Progenitor cell of endocrine pancreas (in vitro differentiated cells): ENCODE measurements at places on chromosomes 5 and 9.

GRCh38 chr9:93651521-93651950, 75.2 kb downstream of the PHF2 start:
- no peak for DNase-seq

- no peak for DNase-seq
Measured at GRCh38 chr9:135291165-135291564, 188.4 kb upstream of the PPP1R26 start.

DNA sequence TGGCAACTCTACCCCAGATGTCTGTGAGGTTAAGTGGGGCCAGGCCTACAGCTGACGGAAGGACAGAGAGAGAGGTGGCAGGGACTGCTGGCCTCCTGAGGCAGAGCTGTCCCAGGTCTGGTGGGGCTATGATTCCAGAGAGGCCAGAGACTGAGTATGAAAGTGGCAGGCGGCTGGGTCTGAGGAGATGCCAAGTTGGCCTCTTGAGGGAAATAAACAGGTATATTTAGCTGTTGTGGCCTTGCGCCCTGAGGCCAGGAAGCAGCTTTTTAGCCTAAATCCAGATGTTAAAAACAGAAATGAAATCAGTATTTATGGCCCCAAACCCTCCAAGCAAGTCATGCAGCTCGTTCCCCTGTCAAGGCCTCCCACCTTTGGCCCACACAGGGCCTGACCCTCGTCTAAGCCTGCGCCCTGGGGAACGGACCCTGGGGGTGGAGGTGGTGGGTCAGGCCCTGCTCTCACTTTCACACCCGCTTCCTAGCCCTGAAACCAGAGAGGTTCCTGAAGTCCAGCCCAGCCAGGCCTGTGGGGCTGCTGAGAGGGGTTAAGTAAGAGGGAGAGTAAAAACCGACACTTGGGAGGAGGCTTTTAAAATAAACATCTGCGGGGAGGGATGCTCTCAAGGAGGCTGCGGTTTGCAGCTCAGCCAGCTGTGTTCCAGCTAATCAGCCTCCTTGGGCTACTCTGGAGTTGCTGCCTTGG, 18.7 kb downstream of the PCDHGC5 start:
- no peak for DNase-seq

DNA sequence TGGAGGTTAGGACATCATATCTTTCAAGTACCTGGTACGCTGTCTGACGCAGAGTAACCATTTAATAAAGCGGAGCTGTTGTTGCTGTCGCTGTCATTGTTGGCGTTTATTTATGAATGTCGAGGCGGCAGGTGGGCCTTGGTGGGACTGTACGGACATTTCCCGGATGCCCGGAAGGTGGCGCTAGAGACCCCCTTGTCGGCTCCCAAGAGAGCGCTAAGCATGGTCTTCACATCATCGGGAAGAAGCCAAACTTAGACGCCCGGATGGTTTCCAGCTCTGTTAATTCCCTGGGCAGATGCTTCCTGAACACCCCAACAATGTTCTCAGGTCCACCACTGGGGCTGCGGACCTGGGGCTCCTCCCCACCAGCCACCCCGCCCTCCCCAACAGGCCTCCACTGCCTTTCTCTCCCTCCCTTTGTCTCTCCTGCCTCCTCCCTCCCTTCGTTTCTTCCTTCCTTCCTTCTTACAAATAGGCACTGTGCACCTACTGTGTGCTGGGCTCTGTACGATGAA, 54.1 kb downstream of the DUSP1 start:
- peak; percentile 81 for DNase-seq

- DNase-seq = no peak
Measured at GRCh38 chr9:112836394-112836793, 54.3 kb downstream of the SLC46A2 start.

- no peak for DNase-seq
Measured at GRCh38 chr5:139849942-139850341, 54.3 kb downstream of the PSD2 start.

DNA sequence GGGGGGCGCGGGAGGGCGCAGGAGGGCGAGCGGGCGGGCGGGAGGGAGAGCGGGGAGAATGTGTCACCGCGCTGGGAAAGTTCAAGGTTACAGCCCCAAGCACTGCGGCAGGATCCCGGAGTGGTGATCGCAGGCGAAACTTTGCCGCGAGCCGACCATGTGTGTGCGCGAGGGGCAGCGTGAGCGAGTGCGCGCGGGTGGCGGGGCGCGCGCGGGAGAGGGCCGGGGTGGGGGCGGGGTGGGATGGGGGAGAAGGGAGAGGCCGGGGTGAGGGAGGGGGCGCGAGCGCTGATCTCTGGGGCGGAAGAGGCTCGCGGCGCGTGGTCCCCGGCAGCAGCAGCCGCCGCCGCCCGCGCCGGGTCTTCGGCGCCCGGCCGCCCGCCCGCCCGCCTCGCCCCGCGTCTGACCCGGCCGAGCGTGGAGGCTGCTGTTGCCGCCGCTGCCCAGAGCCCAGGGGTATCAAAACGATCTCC, at the start of gene NFIB:
Gene NFIB, minus strand, starts transcription at position 191 of the 473 bp plus-strand sequence. CDS start 630 bp downstream, outside the sequence.
- peak; percentile 37 for DNase-seq

DNA sequence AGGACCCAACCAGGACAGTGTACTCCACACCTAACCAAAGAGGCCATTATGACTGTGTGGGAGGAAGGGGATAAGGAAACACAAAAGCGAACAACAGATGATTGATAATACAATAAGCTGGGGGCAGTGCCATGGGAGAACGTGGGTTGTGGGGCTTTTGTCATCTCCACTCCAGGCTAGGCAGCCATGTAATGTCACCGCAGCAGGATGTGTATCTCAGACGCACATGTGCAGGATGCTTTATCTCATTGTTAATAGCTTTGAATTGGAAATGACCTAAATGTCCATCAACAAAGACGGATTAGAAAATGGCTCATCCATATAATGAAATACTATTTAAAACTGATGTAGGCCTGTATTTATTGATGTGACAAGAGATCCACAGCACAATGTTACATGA, 51.0 kb downstream of the EPB41L4B start:
- DNase-seq = no peak

- no peak for DNase-seq
Measured at GRCh38 chr5:80092486-80093107, 57.4 kb downstream of the THBS4 start.

DNA sequence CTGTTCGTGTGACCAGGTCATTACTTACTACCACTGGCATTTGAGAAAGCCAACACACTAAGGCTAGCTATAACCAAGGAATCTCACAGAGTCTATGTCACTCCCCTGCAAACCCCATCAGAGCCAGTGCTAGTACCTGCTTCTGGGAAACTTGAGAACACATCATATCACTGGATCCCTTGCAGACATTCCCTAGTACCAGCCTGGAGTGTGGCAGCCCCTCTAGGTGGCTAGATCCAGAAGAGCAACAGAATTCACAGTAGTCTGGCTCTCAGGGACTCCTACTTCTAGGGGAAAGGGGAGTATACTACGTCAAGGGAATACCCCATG, 73.8 kb upstream of the RUSC2 start:
- no peak for DNase-seq

DNA sequence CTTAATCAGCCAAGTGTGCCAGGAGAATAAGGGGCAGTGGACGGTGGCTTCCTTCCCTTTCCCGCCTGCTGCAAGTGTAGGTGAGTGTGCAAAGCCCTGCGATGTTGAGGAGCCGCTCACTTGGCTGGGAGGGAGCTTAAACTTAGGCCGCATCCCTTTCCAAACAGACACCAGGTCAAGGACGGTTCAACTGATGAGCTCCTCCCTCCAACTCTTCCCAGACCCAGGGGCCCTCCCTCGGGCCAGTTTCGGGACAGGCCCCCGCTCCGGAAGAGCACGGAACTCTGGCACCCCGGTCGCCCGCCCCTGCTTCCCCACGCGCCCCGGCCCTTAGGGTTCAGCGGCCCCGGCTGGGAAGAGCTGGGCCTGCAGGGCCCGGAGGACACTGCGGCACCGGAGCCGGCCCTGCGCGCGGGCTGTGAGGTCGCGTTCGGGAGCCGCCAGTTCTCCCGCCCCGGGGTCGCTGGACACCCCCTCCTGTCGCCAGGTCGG, 481 bp downstream of the MRPL36 start:
- no peak for DNase-seq

- DNase-seq = no peak
Measured at GRCh38 chr5:80706835-80707447, 52.2 kb upstream of the DHFR start.

- DNase-seq = no peak
Measured at GRCh38 chr5:158120760-158121159, 261.8 kb upstream of the CLINT1 start.
